ENCODE measurements at places on chromosomes 16 and 17. TPM values are rescaled to one million over a fixed set of nuclear protein-coding genes. Genes with fewer than 3 reads are reported as not detected.

KRTAP4-9 gene
- not detected for total RNA-seq

TNRC6C gene
- 1.9 TPM for total RNA-seq

RARA gene
- total RNA-seq = 18.5 TPM

RUSF1 gene
- 63.0 TPM for total RNA-seq

ANKFN1 gene
- not detected for total RNA-seq

TBC1D26 gene
- 0.15 TPM for total RNA-seq

All from bronchus fibroblast of lung (primary cell).